ENCODE measurements at places on chromosomes 2 and 18. TPM values are rescaled to one million over a fixed set of nuclear protein-coding genes. Genes with fewer than 3 reads are reported as not detected.

The CRIM1 gene
- total RNA-seq: 15.5 TPM

The NEU4 gene
- total RNA-seq: 1.1 TPM

The CRYGD gene
- not detected for total RNA-seq

The HTR2B gene
- total RNA-seq: not detected

DNA sequence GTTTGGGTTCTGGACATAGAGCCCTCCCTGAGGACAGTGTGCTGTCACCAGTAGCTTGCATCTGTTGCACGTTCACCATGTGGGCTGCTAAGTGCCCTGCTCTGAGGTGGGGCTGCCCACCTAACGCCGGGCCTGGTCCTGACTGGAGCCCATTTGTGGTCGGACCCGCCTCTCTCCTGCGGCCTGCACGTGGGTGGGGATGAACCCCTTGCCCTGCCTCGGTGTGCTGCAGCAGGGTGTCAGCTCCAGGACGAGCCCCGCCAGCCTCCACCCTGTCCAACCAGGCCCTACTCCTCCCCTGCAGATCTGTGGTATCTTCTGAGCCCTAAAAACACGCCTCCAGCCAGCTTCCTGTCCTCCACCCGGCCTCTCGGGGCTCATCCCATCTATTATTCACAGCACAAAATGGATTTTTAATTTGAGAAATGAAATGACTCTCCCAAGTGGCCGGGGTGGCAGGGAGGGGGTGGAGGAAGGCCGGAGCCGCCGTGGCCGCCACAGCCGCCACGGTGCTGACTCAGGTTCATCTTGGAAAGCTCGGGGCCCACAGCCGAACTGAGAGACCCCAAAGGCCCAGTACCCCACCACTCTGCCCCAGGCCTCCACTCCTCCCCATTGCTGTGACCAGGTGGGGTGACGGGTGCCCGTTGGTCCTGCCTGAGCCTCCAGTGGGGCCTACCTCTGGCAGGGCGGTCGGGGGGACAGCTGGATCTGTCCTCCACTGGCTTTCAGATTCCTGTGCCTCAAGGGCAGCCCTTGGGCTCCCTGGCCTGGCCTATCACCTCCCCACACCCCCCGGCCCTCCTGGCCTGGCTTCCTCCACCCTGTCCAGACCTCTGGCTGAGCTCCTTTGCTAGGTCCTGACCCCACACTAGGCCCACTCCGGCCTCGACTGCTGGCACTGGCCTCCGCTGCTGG lies 2.8 kb upstream of the ECEL1 start:
- no peak for ATAC-seq

GRCh38 chr2:49794396-49794795 lies 640.1 kb upstream of the FSHR start:
- ATAC-seq: no peak

GRCh38 chr2:105396254-105397024 lies 2.4 kb downstream of the FHL2 start:
- peak; percentile 86 for ATAC-seq

- ATAC-seq: no peak
These were observed 50.4 kb upstream of the NFATC1 start for GRCh38 chr18:79345366-79345765.

DNA sequence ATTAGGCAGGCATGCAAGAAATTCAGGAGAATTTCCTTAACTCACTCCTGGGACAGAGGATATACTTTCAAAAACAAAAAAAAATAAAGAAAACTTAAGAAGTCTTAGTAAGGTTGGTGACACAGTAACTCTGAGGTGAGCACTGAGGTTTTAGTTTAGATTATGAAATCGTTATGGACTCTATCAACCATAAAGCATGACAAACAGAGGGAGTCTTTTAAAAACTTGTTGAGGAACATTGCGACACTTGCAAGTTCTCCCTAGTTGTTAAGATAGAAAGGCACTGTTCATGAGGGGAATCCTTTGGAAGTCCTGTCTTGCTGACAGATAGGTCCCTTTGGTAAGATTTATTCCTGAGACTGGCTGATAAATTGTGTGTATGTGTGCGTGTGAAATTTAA lies 194.3 kb upstream of the ERBB4 start:
- ATAC-seq: no peak

- ATAC-seq: no peak
These were observed 95.7 kb upstream of the SERTAD2 start for GRCh38 chr2:64749446-64749845.

DNA sequence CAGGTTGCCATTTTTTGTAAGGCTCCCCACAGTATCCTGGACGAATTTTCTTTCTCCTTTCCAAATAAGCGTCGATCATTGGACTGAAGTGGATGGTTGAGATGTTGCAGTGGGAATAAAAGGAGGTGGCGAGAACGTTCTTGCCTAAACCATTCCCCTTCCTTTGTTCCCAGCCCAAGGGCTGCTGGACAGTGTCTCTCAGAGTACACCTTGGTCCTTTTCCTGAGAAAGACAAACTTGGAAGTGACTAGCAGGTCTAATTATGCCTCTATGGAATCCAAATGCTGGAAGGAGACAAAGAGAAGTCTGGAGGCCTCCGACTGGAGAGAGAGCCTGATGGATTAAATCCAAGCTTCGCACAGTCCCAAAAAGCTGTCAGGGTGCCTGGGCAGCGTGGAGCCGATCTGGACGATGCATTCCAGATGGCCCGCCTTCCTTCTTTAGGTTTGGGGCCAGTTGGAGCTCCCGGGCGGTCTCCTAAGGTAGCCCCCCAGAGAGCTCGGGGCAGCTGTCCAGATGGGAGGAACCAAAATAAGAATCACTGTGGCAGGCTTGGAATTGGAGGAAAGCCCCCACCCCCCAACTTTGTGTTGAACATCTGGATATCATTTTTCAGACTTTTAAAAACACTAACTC lies 186.8 kb downstream of the TMEM247 start:
- ATAC-seq: no peak
